ENCODE measurements at places on chromosomes 1 and 21.

DNA sequence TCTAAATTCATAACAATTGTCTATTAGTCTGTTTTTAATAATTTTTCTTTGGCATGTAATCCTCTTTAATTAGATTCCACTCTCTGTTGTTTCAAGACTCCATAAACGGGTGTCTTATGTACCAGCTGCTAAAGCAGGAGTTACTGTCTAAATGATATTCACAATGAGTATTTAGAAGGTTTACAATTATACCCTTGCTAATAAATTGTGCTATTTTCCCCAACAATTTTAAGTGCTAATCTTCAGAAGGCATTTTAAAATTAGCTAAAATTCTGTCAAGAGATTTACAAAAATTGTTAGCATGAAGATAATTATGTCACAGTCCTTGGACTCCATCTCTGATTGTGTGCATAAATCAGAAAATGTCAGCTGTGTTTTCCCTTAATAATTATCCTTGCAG is 83.7 kb downstream of the DPYD start:
- DNase-seq: no peak

DNA sequence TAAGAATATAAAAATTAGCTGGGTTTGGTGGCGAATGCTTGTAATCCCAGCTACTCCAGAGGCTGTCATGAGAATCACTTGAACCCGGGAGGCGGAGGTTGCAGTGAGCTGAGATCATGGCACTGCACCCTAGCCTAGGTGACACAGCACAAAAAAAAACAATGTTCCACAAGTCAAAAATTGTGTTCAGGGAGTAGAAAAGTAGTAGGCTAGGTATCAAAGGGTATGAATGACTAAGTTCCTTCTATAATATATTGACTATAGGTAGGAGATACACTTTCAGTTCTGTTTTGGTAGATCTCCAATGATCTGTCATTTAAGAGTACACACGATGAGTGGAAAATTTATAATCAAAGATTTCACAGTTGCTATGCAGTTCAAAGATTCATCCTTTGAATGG is 16.7 kb downstream of the USP48 start:
- no peak for DNase-seq

- no peak for DNase-seq
Measured at GRCh38 chr1:152145769-152146168, 13.3 kb downstream of the RPTN start.

DNA sequence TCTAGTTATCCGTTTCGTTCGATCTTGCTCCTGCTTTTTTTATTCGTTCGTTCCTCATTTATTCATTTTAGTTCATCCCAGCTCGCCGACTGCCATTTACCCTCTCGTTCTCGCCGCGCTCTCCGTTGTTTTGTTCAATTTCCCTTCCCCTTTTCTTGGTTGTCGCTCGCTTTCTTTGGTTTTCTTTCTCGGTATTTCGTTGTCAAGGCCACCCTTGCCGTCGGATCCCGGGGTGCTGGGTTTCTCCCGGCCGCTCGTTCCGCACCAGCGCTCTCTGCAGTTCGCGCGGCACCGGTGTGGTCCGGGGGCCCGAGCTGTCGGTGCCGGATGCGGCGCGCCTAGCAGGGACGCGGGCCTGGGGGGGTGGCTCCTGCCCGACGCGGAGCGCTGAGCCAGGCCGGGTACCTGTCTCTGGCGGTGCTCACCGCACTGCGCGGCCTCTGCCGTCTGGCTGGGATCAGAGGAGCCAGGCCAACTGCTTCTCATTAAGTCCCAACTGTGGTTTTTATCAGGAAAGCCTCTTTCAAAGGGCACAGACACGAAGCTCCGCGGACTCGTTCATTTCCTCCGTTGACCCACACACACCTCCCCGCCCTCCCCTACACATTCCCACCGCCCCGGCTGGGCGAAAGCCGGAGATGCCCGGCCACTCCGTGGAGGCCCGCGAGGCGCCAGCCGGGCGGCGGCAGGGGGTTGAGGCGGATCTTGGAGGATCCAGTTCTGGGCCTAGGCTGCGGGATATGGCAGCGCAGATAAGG is 1.6 kb downstream of the ALX3 start:
- no peak for DNase-seq

GRCh38 chr1:200381256-200381984 is 28.4 kb downstream of the ZNF281 start:
- no peak for DNase-seq

GRCh38 chr1:43707190-43708001 is at the start of gene ST3GAL3:
Gene ST3GAL3, plus strand, starts transcription at chr1:43707536. Its CDS starts 28,727 bp downstream, at chr1:43736263.
- peak; percentile 86 for DNase-seq

DNA sequence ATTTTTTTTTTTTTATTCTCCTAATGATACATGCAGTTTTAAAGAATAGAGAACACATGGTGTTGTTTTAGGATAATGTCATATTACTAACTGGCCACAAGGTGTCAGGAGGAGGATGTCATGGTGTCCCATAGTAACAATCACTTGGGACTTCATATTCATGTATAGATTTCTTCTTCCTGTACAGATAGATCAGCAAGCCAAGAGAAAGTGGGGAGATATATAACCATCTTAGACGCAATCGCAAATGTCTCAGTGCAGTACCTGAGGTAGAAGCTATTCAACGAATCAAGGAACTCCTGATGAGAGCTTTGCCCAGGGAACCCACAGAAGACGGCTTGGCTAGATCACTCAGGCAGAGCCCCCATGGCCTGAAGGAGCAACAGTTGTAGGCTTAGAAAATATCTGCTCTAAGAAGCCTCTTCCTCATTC is 12.3 kb downstream of the OR2T11 start:
- peak; percentile 2 for DNase-seq

- DNase-seq: no peak
Measured at GRCh38 chr1:230243146-230243545, 176.1 kb downstream of the GALNT2 start.

DNA sequence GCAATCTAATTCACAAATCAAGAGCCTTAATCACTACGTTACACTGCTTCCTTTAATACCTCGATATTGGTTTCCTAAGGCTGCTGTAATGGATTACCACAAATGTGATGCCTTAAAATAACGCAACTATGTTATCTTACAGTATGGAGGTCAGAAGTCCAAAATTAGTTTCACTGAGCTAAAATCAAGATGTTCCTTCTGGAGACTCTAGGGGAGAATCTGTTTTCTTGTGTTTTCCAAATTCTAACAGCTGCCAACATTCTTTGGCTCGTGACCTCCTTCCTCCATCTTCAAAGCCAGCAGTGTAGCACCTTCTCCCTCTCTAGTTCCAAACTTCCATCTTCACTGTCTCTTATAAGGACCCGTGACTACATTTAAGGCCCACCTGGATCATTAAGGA is 335.0 kb upstream of the NFIA start:
- DNase-seq: no peak

- no peak for DNase-seq
Measured at GRCh38 chr1:38045401-38046332, 926 bp downstream of the POU3F1 start.

GRCh38 chr1:247295274-247295684 is 36.4 kb downstream of the ZNF496 start:
- DNase-seq: no peak

GRCh38 chr1:60281360-60281932 is 207.9 kb upstream of the C1orf87 start:
- DNase-seq: peak; percentile 35

DNA sequence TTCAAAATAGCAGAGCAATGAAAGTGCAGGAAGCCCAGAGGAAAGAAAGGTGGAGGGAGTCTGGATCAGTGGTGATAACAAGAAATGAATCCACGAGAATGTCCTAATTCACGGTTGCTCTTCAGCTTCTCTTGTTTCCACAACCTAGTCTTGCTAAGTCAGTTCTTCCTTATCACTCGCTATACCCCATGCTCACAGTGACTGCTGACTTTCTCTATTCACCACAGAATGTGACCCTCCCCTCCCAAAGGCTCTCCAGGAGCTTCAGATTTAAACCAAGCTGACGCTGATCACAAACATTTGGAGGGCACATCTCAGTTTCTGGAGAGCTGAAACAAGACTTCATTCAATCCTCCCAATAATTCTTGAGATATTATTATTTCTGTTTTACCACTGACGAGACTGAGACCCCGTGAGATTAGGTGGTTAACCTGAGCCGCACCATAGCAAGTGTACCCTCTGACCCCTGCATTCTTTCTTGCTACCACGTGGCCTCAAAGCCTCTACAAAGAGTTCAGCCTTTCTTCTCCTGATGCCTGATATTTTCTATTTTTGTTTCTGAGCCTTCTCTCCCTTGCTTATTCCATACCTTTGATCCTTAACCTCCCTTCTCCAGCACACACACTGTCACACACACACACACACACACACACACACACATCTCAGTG is 10.7 kb upstream of the CCN1 start:
- no peak for DNase-seq

- DNase-seq: no peak
Measured at GRCh38 chr1:242205622-242206489, 207.0 kb upstream of the MAP1LC3C start.

- DNase-seq: no peak
Measured at GRCh38 chr1:154730259-154730658, 122.3 kb upstream of the ADAR start.

DNA sequence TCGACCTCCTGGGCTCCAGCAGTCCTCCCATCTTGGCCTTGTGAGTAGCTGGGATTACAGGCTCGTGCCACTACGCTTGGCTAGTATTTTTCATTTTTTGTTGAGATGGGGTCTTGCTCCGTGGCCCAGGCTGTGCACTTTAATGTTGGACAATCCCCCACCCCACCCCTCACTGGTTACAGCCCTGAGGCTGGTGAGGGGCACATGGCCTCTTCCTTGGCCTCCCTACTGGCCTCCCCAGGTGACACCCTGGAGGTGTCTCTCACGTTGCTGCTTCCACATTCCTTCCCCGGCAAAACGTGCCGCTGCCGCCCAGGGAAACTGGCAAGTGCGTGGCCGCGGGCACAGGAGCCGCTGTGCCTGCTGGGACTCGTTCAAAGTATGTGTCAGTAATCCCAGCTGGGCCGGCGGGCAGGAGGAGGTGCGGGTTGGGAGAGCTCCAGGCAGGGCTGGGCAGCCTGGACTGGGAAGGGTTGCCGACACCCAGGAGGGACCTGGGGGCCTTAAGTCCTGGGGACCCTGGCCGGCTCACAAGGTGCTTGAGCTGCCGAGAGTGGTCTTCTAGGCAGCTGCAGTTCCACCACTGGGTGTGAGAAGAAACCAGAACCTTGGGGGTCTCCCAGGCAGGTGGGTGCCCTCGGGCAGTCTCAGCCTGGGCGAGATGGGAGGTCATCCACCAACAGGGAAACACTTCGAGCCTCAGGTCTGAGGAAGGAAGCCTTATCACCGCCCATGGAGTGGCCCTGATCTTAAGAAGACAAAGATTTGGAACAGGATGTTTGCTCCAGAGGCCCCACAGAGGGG is 6.5 kb downstream of the WNT3A start:
- no peak for DNase-seq

GRCh38 chr1:93614541-93614940 is 67.1 kb downstream of the BCAR3 start:
- no peak for DNase-seq

- DNase-seq: no peak
Measured at GRCh38 chr1:9778905-9779304, 44.9 kb downstream of the CLSTN1 start.

GRCh38 chr1:175482071-175482451 is 261.3 kb downstream of the TNR start:
- no peak for DNase-seq

DNA sequence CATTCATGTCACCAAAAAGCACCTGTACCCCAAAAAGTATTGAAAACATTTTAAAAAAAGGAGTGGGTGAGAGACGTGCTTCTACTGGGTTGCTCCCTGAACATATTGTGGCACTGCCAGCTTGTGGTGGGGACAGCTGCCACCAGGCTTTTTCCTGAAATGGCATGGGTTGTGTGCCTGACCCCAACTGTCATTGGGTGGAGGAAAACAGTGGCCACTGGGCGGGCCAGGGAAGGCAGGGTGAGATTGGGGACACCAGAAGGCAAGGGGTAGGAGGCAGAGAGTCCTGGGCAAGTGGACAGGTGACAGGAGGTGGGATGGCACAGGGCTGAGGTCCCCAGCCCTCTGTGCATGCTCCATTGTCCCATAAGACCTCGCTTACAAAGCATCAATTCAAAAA is 55.5 kb downstream of the TGFB2 start:
- no peak for DNase-seq

DNA sequence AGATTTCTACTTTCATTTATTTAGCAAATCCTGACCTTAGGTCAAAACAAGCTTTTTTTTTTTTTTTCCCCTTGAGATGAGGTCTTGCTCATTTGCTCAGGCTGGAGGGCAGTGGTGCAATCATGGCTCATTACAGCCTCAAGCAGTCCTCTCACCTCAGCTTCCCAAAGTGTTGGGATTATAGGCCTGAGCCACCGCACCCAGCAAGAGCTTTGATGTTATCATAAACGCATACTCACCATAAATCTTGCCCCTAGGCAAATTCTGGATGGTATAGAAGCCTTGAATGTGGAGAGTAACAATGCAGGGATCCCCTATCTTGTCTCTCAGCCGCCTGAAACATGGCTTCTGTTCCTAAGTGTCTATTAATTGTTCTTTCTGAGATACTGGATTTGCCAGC is 24.8 kb upstream of the CLDN8 start:
- DNase-seq: no peak

DNA sequence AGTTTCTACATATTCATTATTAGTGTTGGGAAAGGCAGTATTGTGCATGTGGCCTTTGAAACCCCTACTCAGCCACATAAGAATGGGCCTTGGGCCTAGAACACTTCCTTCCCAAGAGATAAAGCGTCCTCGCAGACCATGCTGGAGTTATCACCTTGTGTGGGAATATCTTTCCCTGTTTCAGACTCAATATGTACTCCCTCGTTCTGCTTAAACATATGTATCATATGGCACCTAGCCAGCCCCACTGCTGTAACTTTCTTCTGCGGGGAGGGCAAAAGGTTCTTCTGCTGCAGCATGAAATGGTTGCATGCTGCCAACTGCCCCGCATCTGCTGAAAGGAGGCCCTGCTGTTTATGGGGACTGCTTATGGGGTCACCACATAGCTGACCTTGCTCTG is 92.0 kb downstream of the CRB1 start:
- no peak for DNase-seq

DNA sequence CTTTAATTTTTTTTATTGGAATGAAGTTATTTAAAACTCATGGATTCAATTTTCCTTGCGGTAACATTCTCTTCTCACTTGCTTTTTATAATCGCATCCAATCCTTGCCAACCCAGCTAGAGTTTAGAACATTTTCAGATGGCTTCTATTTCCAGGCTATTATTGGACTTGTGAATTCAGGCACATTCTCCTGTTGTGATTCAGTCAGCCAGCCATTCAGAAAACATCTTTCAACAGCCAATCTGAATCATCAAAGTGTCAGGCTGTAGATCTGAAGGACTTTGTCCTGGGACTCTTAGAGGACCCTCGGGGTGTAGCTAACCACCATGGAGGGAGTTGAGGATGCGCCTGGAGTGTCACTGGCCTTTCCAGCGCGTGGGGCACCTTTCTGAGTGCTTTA is 92.4 kb downstream of the PRDM2 start:
- no peak for DNase-seq

- DNase-seq: no peak
Measured at GRCh38 chr1:26070963-26071342, 3.5 kb upstream of the TRIM63 start.

DNA sequence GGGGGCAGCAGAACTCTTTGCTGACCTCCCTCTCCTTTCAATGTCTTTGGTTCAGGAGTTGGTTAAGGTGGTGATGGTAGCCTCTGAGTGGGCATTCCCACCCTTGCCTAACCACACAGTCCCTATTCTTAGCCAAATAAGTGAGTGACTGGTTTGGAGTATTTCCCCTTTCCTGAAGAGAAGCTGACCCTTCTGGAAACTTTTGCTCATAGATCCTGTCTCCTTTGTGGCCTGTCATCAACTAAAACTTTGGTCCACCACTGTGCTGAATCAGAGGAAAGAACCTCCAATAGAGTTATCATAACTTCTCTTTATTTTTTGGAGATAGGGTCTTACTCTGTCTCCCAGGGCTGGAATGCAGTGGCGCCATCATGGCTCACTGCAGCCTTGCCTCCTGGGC is 31.1 kb downstream of the C1orf21 start:
- DNase-seq: no peak

Data from KG1 (cell line).